ENCODE measurements at places on chromosomes 6 and 20.

DNA sequence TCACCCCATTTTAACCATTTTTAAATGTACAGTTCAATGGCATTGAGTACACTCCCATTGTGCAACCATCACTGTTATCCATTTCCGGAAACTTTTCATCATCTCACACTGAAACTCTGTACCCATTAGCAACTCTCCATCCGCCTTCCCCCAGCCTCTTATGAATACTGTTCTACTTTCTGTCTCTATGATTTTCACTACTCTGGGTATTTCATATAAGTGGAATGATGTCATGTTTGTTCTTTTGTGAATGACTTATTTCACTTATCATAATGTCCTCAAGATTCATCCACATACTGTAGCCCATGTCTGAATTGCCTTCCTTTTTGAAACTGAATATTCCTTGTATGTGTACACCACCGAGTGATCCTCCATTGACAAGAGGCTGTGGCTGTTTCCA is 92.9 kb upstream of the TOX2 start:
- DNase-seq: no peak

DNA sequence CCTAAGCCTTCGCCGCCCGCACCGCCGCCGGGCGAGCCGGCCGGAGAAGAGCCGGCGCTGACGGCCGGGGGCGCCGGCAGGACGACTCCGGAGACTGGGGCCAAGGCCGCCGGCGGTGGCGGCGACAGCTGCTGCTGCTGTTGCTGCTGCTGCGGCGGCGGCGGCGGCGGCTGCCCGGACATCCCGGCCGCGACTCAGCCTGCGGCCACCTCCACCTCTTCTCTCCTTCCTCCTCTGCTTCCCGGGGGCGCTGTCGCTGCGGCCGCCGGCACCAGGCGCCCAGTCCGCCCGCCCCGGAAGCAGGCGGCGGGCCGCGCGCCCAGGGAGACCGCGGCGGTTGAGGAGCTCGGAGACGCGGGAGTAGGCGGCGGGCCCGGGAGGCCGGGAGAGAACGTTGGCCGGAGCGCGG is 307 bp downstream of the RANBP9 start:
- DNase-seq: no peak

DNA sequence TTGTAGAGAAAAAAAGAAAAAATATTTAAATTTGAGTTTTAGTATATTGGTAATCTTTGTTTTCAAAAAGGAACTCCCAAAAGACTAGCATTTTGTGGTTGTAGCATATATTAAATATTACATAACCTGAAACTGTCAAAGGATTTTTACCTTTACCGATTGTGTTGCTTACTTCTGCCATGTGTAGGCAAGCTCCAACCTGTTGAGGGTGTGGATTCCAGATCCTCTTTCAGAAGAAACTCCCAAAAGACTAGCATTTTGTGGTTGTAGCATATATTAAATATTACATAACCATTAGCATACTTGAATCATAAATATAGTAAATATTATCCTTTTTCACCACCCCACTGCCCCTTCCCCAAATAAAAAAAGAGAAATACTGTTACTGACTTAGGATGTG is 3.2 kb downstream of the DSE start:
- DNase-seq: no peak

GRCh38 chr6:80029470-80029869 is 25.0 kb downstream of the TTK start:
- no peak for DNase-seq

DNA sequence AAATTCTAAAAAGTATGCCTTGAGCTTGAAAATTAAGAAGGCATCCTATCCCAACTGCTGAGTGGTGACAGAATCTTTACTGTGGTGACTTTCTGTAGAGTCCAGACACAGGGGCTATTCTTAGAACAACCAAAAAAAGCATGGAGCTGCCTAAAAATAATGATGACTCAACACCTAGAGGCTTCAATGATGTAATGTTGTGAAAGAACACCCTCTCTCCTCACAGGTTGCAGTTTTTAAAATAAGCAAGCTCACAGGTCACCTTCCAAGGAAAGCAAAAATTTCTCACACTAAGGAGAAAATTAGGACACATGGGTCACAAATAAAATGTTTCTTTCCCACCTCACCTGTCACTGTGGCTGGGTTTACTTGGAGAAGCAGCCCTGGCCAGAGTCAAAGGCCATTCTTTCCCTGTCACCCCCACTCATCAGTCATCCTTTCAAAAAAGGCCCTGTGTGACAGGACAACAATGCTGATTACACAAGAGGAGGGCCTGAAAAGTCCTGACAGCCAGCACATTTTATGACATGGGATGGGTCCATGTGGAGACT is 53.5 kb downstream of the RCAN2 start:
- DNase-seq: no peak

GRCh38 chr6:132789396-132789776 is 9.1 kb downstream of the SLC18B1 start:
- no peak for DNase-seq

DNA sequence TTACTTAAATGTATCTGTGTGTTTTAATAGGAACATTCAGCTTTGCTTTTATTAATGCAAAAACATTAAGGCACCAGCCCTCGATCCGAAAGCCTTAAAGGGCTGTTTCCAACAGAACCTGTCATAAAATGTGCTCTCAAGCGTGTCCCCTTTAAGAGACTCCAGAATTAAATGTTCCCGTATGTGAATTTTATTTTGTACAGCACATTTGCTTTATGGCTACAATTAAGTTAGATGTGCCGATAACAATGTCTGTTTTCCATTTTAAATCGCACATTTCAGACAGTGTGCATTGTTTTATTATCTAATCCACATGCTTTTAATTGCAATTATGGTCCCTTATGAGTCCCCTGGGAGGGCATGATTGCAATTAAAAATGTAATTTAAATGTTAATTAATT is 198.9 kb downstream of the TSHZ2 start:
- no peak for DNase-seq

Data from Panc1 (cell line).